Fibroblast of the aortic adventitia (primary cell): ENCODE measurements at places on chromosomes 7 and 10.

DNA sequence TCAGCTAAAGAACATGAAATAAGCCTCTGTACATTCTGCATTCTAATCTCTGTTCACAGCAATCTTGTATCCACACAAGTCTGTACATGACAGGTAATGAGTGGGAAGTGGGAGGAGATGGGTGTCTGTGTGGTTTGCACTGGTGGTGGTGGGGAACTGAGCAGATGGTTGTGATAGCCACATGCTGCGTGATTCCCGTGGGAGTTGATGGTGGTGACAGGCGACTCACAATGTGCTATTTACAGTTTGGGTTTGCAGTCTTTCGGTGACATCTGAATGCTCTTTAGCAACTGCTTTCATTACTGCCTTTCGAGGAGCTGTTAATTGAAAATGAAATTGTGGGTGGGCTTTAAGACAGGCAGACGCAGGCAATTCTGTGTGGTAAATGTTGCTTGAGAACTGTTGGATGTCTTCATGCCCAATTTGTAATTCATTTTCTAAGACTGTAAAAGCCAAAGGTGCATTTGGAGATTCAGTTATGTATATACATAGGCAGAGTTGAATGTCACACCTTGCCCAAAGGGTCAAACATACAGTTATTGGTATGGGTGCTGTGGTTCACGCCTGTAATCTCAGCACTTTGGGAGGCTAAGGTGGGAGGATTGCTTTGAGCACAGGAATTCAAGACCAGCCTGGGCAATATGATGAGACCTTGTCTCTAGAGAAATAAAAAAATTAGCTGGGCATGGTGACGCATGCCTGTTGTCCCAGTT lies 308.2 kb downstream of the AUTS2 start:
- DNase-seq: no peak

DNA sequence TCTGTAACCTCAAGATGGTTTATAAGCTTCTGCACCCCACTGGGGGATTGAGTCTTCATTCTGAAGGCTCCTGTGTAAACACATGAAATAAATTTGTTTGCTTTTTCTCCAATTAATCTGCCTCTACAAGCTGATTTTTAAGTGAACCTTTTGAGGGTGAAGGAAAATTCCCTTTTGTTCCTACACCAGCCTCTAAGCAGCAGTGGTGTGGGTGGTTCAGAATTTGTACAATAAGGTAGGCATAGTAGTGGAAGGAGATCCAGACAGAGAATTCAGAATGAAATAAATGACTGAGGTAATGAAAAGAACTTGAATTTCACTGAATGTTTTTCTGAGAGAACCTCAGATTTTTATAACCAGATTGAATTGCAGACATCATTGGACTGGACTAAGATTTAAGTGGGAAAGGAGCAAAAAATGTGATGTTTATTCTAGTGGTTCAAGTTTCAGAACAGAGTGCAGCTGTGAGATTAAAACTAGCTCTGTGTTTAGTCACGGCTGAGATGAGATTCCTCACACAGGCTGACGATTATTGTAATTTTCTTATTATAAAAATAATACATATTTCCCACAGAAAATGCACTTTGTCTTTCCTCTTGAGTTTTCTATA lies 1162.2 kb downstream of the TYW1 start:
- no peak for DNase-seq

- no peak for DNase-seq
These were observed 70.2 kb downstream of the ANKRD26 start for GRCh38 chr10:27030060-27030459.

- no peak for DNase-seq
These were observed 276.1 kb upstream of the NEBL start for GRCh38 chr10:21172930-21173801.

DNA sequence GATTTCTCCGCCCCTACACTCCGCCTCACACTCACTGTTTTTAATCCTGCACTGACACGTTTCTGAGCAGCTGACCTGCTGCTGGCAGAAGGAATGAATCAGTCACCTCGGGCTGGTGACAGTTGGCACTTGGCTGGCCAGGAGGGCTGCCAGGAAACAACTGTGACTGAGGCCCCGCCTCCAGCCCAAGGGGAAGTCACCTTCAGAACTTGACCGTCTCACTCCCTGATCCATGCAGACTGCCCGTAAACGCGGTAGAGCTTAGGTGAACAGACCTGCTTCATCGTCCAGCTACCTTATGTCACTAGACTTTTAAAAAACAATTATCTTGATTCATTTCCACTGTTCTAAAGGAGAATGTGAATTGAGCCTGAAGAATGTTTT lies 107.5 kb downstream of the DOCK1 start:
- DNase-seq: no peak
